ENCODE measurements at places on chromosomes 16 and 17.

- no peak for DNase-seq
Measured at GRCh38 chr17:39118674-39119419, 32.6 kb downstream of the PLXDC1 start.

DNA sequence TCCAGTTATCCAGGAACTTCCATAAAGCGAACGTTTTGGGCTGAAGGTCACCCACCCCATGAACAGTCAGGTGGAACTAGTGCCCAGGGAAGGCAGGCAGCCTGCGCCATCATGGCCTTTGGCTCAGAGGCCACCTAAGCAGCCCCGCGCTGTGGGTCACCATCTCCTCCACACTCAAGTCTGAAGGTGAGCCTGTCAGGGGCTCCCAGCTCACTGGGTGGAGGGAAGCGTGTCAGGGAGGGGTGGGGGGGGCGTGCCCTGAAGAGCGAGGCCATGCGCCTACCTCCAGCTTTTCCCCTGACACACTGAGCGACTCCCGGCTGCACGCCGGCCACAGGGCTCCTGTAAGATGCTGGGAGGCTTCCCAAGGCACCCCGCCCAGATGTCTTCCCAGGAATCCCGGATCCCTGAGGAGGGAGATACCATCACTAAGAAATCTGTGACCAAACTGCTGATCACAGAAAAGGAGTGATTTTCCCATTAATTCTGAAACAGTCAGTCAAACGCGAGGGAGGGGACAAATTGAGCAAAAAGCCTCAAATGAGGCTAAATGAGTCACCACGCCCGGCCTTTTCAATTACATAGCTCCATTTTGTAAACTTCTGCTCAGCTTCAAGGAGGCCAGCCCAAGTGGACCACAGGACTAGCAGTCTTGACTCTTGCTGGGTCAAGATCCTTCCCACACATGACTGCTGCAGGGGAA is 26.5 kb upstream of the SLC25A19 start:
- DNase-seq = no peak

GRCh38 chr17:59753522-59754467 is 46.3 kb downstream of the VMP1 start:
- no peak for DNase-seq

DNA sequence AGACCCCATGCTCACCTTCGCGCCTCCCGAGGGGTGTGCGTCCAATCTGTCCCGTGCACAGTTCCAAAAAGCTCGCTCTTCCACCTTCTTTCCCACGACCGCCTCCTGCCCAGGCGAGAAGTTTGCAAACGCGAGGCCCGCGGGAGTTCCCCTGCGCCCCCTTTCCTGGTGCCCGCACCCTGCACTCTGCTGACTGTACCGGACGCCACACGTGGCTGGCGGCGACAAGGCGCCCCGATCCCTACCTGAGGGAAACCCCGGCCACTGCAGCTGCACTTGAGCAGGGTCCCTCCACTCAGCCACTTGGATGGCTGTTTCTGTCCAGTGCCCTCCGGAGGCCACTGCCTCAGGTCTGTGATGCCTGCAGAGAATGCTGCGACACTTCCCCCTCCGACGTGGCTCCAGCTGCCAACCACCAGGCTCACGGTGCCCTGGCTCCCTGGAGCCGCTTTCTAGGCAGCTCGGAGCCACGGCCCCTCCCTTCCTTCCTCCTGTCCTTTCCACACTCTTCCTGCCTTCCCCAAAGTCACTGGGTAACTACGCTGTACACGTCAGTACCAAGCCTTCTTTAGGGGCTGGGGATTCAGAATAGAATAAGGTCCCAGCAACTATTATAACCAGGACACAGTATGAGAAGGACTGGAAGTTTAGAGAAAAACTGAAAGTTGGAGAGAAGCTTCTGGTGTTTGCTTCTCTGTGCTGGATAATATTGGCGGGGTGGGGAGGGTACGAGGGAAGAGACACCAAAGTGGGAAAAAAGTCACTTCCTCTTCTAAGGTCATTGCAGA is at the start of gene MLKL:
TSS of gene MLKL (minus strand) at position 425 of the 788 bp plus-strand sequence. CDS start 5,105 bp downstream, outside the sequence.
- DNase-seq = peak; percentile 26

GRCh38 chr17:63688396-63689020 is 11.4 kb downstream of the LIMD2 start:
- DNase-seq = no peak

- no peak for DNase-seq
Measured at GRCh38 chr17:12134587-12134986, 113.9 kb downstream of the MAP2K4 start.

GRCh38 chr16:67164599-67165061 is at the start of gene HSF4:
TSS of gene HSF4 (plus strand) at chr16:67164745. CDS start at chr16:67164812, 67 bp downstream.
- no peak for DNase-seq

DNA sequence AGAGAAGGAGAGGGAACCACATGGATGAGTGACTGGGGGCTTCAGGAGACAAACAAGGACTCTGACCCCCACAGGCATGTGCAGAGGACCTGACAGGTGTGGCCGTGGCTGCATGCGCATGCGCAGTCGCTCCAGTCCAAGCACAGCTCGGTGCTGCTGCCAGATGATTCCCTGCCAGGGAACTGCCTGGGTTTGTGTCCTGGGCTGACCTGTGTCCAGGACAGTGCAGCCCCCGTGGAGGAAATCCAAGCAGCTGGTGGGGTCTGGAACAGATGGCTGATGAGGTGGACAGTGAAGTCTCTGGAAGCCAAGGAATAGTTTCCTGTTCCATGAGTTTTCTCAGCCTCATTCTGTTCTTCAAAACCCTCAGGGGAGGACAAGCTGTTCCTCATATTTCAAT is 27.3 kb downstream of the LASP1 start:
- DNase-seq = no peak

DNA sequence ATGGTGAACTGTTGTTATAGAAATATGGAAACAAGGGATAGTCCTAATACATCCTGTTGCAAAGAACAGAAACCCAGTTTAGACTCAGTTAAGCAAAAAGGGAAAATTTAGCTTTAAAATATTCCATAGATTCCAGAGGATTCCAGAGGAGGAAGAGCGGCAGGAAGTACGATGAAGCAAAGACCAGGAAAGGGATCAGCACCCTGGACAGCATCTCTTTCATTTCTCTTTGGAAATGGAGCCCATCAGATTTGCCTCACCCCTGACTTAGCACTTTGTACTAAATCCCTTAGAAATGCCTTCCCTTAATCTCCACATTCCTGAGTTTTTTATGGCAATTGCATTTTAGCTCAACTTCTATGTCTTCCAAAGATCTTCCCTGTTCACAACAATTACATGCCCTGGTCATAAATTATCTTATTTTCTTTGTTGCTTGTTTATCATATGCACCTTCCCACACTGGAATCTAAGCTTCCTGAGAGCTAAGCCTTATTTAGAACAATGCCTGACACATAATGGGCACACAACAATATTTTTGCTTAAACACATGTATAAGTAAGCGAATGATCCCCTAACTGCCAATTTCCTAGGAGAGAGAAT is 150.0 kb upstream of the RBFOX1 start:
- DNase-seq = no peak

DNA sequence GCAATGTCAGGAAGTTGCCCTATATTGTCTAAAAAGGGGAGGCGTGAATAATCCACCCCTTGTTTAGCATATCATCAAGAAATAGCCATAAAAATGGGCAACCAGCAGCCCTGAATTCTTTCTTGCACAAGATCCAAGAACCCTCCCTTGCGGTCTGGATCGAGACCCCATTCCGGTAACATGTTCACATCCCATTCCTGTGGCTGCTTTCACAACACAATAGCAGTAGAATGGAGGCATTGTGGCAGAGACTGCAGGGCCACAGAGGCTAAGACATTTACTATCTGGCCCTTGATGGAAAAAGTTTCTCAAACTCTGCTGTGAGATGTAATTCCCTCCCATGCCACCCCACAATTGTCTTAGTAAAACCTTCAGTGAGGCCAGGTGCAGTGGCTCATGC is 73.2 kb downstream of the RMI2 start:
- no peak for DNase-seq

All from stimulated activated CD4-positive, alpha-beta T cell treated with anti-CD3 and anti-CD28 coated beads, Interleukin-15, amount 100 ng/mL, for 48 hours (primary cell).